ENCODE measurements at places on chromosomes 6 and 20.

DNA sequence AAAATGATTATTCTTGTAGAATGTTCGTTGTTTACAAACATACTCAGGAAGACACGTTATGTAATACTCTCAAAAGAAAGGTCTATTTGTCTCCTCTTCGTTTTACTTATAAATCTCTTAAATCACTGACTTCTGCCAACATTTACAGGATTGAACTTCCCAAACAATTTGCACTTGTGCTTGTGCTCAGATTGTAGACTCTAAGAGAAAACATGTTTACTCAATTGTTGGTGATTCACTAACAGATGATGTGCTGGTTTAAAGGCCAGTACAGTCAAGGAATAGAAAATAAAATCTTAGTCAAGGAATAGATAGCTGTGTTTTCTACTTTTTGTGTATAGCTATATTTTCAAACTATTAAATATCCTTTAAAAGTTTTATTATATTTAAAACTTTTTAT, 172.8 kb downstream of the GJA1 start:
- no peak for DNase-seq

- DNase-seq = no peak
Observed at GRCh38 chr6:136980070-136980469, 58.0 kb downstream of the SLC35D3 start.

DNA sequence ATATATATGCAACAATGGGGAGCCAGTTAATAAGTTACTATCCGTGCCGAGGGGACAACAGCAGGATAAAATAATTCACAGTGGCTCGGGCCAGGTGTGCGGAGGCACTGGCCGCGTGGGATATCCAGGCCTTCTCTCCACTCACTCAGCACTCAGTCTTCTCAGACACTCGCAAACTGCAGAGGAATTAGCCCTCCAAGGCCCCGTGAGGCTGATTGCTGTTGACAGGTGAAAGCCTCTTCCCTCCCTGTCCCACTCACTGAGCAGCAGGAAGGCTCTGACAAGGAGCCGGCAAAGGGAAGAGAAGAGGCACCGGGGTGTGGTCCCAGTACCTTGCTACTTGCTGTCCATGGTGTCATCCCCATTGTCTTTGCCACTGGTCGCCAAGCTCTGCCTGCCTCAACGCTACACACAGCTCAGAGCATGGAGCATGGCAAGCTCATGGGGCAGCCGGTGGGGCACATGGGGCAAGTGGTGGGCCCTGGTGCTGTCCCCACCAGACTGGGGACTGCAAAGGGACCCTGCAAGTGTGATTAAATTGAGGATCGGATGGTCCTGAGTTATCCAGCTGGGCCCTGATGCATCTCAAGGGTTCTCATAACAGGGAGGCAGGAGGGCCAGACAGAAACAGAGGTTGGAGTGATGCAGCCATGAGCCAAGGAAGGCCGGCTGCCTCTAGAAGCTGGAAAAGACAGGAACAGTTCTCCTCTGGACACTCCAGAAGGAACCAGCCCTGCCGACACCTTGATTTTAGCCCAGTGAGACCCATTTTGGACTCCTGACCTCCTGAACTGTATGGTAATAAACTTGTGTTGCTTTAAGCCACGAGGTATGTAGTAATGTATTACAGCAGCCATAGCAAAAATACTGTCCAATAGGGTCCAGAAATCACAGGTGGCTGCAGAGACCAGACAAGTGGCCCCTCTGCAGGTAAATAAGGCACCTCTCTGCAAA, 119.7 kb downstream of the PSMB1 start:
- no peak for DNase-seq

- no peak for DNase-seq
Observed at GRCh38 chr6:132708771-132709170, 5.1 kb downstream of the VNN1 start.

DNA sequence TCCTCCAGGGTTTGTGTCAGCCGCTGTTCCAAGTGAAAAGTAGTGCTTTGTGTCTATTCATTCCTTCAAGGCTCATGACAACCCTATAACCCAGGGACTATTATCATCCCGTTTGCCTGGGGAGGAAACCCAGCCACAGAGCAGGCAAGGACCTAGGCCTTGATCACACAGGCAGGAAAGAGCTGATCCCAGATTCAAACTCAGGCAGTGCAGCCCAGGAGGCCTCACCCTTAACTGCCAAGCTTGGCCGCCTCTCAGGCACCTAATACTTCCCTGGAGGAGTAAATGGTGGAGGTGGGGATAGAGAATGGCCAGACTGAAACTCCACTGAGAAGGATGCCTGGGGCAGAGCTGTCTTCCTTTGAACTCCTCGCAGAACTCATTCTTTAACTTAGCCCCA, 215.1 kb upstream of the QKI start:
- no peak for DNase-seq

- DNase-seq = no peak
Observed at GRCh38 chr6:42025066-42025844, 25.1 kb upstream of the TAF8 start.

Data from skeletal muscle cell (primary cell).